ENCODE measurements at places on chromosomes 13 and 19. TPM values are rescaled to one million over a fixed set of nuclear protein-coding genes. Genes with fewer than 3 reads are reported as not detected.
A peak's percentile ranks its signal among the peaks of the same experiment; 100 is the strongest.

GRCh38 chr19:43501661-43502418 is 2.7 kb downstream of the PHLDB3 start:
- DNase-seq = peak; percentile 69

FFAR3 gene
- polyA plus RNA-seq = 0.30 TPM

ALG5 gene
- polyA plus RNA-seq = 37.5 TPM

CD79A gene
- 18.7 TPM for polyA plus RNA-seq

MAMSTR gene
- polyA plus RNA-seq = 1.5 TPM
